ENCODE measurements at places on chromosomes 3 and 15.

- no peak for DNase-seq
Observed at GRCh38 chr3:176699288-176699687, 498.0 kb downstream of the TBL1XR1 start.

DNA sequence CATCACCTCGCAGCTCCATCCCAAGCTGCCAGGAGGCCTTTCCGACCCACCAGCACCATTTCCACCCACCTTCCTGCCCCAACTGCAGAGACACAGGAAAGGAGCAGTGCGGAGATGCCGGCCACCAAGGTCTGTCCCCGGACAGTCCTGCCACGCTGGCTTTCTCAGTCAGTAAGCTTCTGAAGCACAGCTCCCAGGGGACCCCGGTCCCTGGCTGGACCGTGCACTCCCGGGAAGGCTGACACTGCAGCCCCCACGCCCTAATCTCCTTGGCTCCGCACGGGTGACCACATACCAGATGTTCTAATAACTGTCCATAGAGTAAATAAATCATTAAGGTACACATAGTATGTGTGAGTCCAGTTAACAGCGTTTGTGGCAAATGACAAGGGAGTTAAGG lies 73.5 kb downstream of the VGLL4 start:
- no peak for DNase-seq

DNA sequence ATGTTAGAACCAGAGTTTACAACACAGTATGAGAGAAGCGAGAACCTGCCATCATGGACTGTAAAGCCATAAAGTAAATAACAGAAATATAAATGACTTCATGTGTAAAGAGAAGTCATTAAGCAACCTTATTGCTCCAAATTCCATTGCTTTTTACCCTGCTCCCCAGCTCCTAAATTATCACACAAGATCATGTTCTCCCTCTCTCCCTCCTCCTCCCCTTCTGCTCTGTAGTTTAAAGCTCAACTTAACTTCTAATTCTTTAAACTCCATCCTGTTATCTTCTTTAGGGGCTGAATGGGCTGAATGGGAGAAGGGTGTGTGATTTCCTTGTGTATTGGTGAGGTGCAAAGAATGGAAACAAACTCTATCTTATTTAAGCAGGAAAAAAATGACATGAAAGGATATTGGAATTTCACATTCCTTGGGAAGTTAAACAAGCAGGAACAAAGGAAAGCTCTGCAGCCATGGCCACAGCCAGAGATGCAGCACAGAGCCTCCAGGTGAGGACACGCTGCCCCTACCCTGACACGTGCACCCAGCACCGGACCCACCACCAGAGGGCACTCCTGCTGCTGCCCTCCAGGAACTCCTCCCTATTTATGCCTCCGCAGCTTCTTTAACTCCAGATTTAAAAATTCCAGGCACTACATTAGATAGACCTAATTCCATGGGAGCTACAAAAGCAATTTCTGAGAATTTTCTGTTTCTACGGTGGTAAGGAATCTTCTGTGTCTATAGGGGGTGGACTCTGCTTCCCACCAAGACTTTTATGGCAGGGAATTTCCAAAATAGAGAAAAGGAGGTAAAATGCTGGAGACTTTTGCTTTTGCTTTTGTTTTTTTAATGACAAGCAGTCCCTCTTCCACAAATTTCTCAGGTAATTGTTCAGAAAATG lies 76.9 kb upstream of the ABI3BP start:
- no peak for DNase-seq

DNA sequence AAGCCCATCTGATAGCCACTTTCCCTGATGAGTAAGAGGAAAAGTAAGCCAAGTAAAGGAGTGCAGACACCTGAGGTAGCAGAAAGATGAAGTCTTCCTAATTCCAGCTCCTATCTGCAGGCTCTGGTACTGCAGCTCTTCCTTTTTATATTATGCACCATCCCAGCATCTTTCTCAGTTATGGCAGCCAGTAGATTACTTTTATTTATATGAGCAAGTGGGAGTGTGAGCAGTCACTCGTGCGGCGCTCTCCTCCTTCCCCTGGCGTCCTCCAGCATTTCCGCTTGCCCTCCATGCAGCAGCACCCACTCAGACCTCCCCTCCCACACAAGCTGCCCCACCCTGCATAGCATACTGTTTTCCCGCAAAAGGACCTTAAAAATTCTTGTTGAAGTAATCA lies 465.9 kb upstream of the DPPA4 start:
- DNase-seq = no peak

GRCh38 chr3:30811151-30811795 lies 83.2 kb downstream of the GADL1 start:
- no peak for DNase-seq

- DNase-seq = no peak
Observed at GRCh38 chr3:125238759-125239158, 26.2 kb upstream of the SLC12A8 start.

DNA sequence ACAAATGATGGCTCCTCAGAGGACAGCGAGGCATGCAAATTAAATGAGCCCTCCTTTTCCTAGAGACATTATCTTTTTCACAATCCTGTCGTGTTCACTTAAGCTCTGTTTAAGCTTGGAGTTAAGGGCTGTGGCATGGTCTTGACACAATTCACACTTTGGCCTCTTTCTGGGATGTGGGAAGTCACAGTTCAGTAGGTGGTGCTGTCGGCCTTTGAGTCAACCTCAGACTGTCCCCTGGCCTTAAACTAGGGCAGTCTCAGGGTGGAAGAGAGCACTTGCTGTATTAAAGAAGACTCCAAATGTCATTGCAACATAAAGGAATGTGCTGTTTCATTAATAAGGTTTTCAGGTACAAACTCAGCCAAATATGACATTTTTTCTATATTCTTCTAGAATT lies 351.0 kb downstream of the MCTP2 start:
- DNase-seq = no peak

DNA sequence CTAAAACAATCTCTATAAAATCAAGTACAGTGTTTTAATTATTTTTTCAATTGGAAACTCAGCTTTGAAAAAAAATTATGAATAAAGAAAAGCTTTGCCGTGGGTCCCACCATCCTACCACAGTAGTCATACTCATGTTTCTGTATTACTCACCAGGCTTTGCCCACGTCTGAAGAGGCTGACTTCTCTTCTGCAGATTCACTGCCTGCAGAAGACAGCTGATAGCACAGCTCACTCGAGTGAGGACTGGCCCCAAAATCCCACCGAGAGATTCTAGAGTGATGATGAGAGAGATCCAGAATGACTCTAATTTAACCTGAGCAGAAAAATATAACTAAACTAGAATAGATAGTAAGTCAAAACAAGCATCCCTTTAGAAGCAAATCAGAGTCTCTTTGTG lies 11.9 kb downstream of the C2CD4B start:
- DNase-seq = no peak

- DNase-seq = no peak
Observed at GRCh38 chr15:48323294-48323693, 7.9 kb upstream of the DUT start.

- no peak for DNase-seq
Observed at GRCh38 chr3:134644731-134645514, 5.9 kb downstream of the KY start.

DNA sequence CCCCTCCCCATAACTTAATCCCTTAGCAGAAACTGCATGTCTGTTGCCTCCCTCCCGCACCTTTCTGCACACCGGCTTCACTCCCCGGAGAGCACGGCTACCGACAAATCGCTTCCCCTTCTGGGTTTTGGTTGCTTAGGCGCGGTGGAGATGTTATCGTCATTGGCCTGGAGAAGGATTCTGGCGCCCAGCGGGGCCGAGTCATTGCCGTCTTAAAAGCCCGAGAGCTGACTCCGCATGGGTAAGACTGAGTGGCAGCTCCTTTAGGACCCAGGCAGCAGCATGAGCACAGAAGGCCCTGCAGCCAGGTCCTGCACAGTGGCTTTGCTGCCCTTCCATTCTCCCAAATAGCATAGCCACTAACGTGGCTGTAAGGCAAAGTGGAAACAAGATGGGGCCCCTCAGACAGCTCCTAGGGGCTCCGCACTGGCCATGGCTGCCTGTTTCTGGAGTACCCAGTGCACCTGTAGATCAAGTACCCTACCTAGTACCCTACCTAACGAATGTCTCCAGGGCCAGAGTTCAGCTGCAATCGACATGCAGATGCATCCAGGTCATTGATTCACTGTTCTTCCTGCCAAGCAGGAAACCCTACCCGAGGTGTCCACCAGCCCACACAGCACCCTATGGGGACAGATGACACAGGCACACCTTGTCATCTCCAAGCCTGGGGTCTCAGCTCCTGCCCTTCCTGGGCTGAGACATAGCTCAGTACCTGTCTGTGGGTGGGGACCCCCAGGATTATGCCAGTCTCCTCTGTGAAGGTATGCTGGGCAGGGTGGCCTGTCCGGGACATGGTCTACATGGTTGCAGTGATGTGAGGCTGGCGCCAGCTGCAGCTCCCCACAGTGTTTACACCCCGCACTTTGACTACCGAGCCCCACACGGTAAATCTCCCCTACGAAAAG lies 147.6 kb downstream of the LRRK1 start:
- no peak for DNase-seq

DNA sequence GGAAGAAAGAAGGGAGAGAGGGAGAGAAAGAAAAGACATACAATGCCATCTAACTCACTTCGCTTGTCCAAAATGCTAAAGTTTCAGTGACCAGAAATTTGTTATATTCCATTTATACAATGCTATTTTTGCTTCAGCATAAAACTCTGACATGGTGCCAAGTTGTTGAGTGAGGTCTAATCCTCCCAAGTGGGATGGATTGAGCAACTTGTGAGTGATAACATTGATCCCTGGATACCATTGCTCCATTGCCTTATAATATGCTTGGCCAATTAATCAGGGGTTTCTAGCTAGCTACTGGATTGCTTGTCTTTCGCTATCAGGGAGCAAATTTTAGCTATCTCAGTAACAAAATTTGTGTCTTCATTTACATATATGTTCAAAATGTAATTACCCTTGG lies 615.6 kb upstream of the DPPA4 start:
- DNase-seq = no peak

- no peak for DNase-seq
Observed at GRCh38 chr3:39558775-39559306, 91.4 kb downstream of the MOBP start.

GRCh38 chr3:148881286-148881685 lies 16.2 kb downstream of the CPA3 start:
- DNase-seq = no peak

- peak; percentile 36 for DNase-seq
Observed at GRCh38 chr3:197750396-197750831, 731 bp downstream of the FYTTD1 start.

- DNase-seq = no peak
Observed at GRCh38 chr3:99410789-99411311, 227.5 kb upstream of the COL8A1 start.

- no peak for DNase-seq
Observed at GRCh38 chr15:33161209-33161608, 33.3 kb downstream of the FMN1 start.

DNA sequence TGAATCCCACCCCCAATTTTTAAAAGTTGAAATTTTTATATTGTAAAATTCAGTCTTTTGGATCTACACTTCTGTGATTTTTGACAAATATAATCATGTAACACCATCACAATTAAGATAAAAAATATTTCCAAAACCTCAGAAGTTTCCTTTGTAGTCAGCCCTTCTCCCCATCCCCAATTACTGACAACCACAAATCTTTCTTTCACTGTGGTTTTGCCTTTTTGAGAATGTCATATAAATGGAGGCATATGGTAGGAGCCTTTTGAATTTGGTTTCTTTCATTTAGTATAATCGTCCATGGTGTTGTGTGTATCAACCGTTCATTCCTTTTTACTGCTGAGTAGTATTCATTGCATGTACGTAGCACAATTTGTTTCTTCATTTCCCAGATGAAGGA lies 7.9 kb upstream of the CILP start:
- no peak for DNase-seq

GRCh38 chr15:50365570-50365969 lies 10.6 kb upstream of the GABPB1 start:
- DNase-seq = no peak

DNA sequence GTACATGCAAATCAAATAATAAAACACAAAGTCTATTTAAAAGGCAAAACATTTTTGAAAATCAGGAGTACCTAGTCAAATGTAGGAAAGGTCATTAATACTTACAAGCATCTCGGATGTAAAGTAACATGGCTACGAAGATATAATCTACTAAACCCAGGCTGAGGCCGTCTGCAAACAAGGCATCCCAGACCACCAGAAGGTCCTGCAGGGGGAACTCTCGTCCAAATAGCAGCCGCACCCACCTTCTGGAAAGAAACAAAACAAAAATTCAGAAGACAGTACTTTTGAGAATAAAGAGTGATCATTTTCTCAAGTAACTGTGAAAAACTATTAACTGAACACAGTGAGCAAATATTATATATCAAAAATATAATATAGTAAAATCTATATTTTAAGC lies 423.1 kb downstream of the PLCL2 start:
- no peak for DNase-seq

GRCh38 chr3:62723914-62724217 lies 151.3 kb downstream of the CADPS start:
- no peak for DNase-seq

DNA sequence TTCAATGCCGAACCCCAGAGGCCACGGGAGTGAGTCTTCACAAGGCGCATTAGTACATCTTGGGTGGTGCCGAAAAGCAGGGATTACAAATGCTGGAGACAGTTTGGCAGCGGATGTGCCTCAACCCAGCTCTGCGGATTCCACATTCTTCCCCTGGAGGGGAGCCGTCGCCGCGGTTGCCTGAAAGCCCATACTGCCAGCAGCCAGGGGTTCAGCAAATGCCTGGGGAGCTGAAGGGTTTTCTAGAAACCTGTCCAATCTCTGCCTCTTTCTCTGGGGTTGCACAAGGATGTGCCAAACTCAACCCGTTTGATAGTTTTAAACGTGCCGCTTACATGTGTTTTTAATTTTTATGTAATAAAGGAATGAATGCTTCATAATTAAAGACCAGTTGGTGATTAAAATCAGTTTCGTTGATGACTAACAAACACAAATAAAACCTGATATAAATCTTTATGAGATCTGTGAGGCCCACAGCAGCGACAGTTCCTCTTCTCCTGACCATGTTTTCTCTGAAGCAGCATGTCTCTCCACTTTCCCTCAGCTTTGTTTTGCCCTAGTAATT lies 74.6 kb upstream of the LEKR1 start:
- DNase-seq = no peak

- DNase-seq = no peak
Observed at GRCh38 chr15:69854521-69855181, 243.1 kb downstream of the TLE3 start.

DNA sequence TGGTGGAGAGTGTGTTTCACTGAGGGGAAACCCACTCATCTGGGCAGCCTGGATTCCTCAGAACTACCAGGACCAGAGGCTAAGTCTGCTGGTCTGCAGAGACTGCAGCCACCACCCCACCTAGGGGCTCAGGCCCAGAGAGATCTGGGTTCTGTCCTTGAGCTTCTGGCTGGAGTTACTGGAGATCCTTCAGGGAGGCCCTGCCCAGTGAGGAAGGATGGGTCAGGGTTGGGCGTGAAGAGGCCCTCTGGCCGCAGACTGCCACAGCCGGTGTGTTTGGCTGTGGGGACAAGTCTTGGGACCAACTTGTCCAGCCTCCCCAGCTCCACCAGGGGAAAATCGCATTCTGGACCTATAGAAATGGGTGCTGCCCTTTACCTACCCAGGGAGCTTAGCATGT lies 235.3 kb upstream of the CBLB start:
- no peak for DNase-seq

GRCh38 chr3:146625186-146625775 lies 20.1 kb upstream of the PLSCR5 start:
- no peak for DNase-seq

- no peak for DNase-seq
Observed at GRCh38 chr3:39592311-39593050, 125.0 kb downstream of the MOBP start.

- DNase-seq = no peak
Observed at GRCh38 chr15:84659904-84660781, 2.1 kb upstream of the NMB start.

Data from caudate nucleus (tissue), 63 donors.